Activated naive CD8-positive, alpha-beta T cell treated with anti-CD3 and anti-CD28 coated beads for 36 hours (primary cell): ENCODE measurements at places on chromosomes 7 and 10. TPM values are rescaled to one million over a fixed set of nuclear protein-coding genes. Genes with fewer than 3 reads are reported as not detected.
A peak's percentile ranks its signal among the peaks of the same experiment; 100 is the strongest.

DNA sequence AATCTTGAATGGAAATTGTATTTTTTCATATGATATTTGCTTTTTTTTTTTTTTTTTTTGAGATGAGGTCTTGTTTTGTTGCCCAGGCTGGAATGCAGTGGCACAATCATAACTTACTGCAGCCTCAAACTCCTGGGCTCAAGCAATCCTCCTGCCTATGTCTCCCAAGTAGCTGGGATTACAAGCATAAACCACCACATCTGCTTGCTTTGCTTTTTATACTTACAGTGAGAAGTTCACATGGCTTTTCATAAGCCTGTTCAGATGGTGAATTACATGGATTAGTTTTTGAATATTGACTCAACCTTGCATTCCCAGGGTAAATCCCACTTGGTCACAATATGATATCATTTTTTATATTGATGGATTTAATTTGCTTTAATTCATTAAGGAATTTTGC is 22.0 kb downstream of the LRRD1 start:
- no peak overlapping the region for H3K4me3 ChIP-seq
- H3K4me1 ChIP-seq = peaks cover 3% of the 10 kb centered on the region
- H3K36me3 ChIP-seq = no peaks in the 10 kb centered on the region
- peaks cover 12% of the 10 kb centered on the region for H3K27me3 ChIP-seq

- H3K27ac ChIP-seq = no peak overlapping the region
- no peak overlapping the region for H3K4me3 ChIP-seq
- no peak for DNase-seq
- H3K27me3 ChIP-seq = peaks cover 48% of the 10 kb centered on the region
Observed at GRCh38 chr10:93716766-93717165, 14.4 kb upstream of the FRA10AC1 start.

The SUPV3L1 gene
- total RNA-seq = 55.6 TPM

GRCh38 chr7:47647181-47647917 is 65.4 kb upstream of the TNS3 start:
- H3K36me3 ChIP-seq = peaks cover 7% of the 10 kb centered on the region
- DNase-seq = peak; percentile 10
- no peaks in the 10 kb centered on the region for H3K27me3 ChIP-seq
- no peak overlapping the region for H3K4me3 ChIP-seq
- peaks cover 16% of the 10 kb centered on the region for H3K4me1 ChIP-seq
